ENCODE measurements at places on chromosomes 12 and 14. TPM values are rescaled to one million over a fixed set of nuclear protein-coding genes. Genes with fewer than 3 reads are reported as not detected.

The MMP19 gene
- polyA plus RNA-seq: not detected

The IL31 gene
- not detected for polyA plus RNA-seq

The NFE2 gene
- polyA plus RNA-seq: not detected

The HEBP1 gene
- 2.0 TPM for polyA plus RNA-seq

The ZNF839 gene
- polyA plus RNA-seq: 13.3 TPM

Measured in neural cell (in vitro differentiated cells).